ENCODE measurements at places on chromosomes 16 and 17.

DNA sequence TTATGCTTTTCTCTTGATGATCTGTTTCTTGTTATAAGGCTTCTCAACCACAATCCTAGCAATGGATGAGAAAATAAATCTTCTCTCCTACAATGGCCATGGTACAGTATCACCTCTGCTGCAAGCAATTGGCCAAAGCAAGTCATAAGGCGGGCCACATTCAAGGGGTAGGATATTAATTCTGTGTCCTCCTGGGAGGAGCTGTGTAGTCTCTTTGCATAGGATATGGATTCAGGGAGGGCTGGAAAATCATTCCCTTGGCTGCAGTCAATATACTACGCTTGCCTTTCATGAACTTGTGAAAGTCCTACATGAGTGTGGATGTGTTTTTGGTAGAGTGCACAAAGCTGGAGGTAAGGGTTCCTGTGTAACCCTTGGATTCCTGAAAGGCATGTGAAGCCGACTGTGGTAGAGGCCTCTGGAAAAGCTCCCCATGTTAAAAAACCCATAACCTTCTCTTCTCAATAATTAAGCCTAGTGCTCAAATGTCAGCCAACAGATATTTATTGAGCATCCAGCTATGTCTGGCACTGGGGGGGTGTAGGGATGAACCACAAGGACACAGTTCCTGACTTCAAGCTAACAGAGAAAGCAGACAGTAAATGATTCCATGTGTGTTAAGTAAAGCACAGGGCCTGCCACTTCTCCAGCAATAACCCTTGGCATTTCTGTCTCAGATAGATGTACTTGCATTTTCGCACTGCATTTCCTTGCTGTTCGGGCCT is 147.6 kb upstream of the HS3ST3A1 start:
- DNase-seq: no peak

- no peak for DNase-seq
Observed at GRCh38 chr16:53018834-53019416, 33.8 kb downstream of the CHD9NB start.

GRCh38 chr17:45820052-45820780 is 24.5 kb upstream of the SPPL2C start:
- DNase-seq: no peak

- no peak for DNase-seq
Observed at GRCh38 chr16:51390877-51391276, 239.8 kb upstream of the SALL1 start.

DNA sequence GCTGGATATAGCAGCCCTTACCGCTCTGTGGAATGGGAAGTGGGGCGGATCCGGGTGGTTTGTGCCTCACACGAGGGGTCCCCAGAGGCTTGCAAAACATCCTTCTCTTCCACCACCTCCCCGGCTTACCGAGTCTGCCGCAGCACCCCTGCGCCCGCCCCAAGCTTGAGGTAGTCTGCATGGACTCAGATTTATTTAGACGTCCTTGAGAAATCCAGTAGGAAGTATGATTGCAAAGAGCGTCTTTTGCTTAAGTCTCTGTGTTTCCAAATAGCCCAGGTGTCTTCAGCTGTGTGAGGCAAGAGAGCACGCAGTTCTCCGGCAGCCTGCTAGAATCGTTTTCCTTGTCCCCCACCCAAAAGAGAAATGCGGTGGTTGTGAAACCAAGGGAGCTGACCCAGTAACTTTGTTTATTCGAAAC is 2.4 kb downstream of the KIAA0513 start:
- DNase-seq: no peak
